T-helper 17 cell (primary cell): ENCODE measurements at places on chromosomes 3 and 15. TPM values are rescaled to one million over a fixed set of nuclear protein-coding genes. Genes with fewer than 3 reads are reported as not detected.

HTR3E gene
- not detected for total RNA-seq

EXD1 gene
- total RNA-seq = not detected

- peak overlapping the region; percentile 84 for H3K27ac ChIP-seq
- peaks cover 24% of the 10 kb centered on the region for H3K4me1 ChIP-seq
- peak; percentile 24 for DNase-seq
- H3K4me3 ChIP-seq = no peak overlapping the region
Observed at GRCh38 chr15:85044251-85044853, 62.7 kb downstream of the PDE8A start.

KCNAB1 gene
- not detected for total RNA-seq

- H3K4me1 ChIP-seq = peaks cover 10% of the 10 kb centered on the region
- H3K36me3 ChIP-seq = peaks cover 2% of the 10 kb centered on the region
- H3K4me3 ChIP-seq = no peak overlapping the region
- H3K27me3 ChIP-seq = no peaks in the 10 kb centered on the region
Observed at GRCh38 chr3:136106101-136106500, 90.0 kb downstream of the MSL2 start.

GRCh38 chr3:129045675-129046036 is 14.9 kb upstream of the GP9 start:
- H3K4me3 ChIP-seq = peak overlapping the region; percentile 77
- DNase-seq = no peak
- H3K27ac ChIP-seq = no peak overlapping the region
- peaks cover 6% of the 10 kb centered on the region for H3K36me3 ChIP-seq

DNA sequence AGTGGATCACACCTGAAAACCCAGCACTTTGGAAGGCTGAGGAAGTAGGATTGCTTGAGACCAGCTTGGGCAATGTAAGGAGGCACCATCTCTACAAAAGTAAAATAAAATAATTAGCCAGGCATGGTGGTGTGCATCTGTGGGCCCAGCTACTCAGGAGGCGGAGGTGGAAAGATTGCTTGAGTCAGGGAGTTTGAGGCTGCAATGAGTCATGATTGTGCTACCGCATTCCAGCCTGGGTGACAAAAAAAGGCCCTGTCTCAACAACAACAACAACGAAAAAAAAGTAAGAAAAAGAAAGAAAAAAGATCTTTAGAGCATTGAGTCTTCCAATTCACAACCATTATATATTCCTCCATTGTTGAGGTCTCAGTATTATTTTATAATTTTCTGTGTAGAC is 192.4 kb upstream of the DPH6 start:
- no peak overlapping the region for H3K4me3 ChIP-seq
- no peaks in the 10 kb centered on the region for H3K4me1 ChIP-seq
- peaks cover 21% of the 10 kb centered on the region for H3K27me3 ChIP-seq
- H3K27ac ChIP-seq = no peak overlapping the region

GRCh38 chr3:113659101-113659541 is 37.3 kb downstream of the USF3 start:
- H3K27ac ChIP-seq = no peak overlapping the region
- DNase-seq = no peak
- peaks cover 10% of the 10 kb centered on the region for H3K36me3 ChIP-seq

SCN11A gene
- total RNA-seq = not detected

DNA sequence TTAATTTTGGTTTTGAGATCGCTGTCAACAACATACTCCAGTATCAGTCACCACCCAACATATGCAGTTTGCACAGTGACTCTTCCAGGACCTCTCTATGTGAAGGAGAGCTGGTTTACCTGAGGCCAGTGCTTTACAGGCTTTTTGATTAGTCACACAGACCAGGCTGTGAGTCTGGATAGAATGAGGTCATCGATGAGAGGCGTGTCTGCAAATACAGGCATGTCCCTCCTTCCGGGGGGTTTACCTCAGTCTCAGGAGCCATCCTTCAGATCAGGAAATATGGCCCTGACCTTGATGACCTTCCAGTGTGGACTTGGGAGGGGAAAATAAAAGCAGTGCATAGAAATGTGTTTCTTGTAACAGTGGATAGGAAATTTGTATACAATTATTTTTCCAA is 46.9 kb downstream of the KBTBD12 start:
- peaks cover 1% of the 10 kb centered on the region for H3K36me3 ChIP-seq
- H3K4me1 ChIP-seq = no peaks in the 10 kb centered on the region
- no peak for DNase-seq
- peaks cover 55% of the 10 kb centered on the region for H3K27me3 ChIP-seq

DNA sequence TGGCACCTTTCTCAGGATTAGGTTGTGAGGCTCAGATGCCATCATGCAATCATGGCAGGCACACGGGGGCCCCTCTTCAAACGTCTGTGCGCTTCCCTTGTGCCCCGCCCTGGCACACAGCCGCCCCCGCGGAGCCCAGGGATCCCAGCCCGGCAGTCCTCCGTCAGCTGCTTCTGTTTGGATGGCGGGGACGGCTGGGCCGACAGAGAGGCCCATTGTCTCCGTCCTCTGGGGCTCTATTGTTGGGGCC is 849 bp upstream of the HDAC11 start:
- peaks cover 3% of the 10 kb centered on the region for H3K27me3 ChIP-seq
- peaks cover 12% of the 10 kb centered on the region for H3K4me1 ChIP-seq
- peak; percentile 20 for DNase-seq
- H3K27ac ChIP-seq = peak overlapping the region; percentile 90
- no peaks in the 10 kb centered on the region for H3K36me3 ChIP-seq

CHRNA7 gene
- 0.23 TPM for total RNA-seq

- H3K27ac ChIP-seq = no peak overlapping the region
- DNase-seq = no peak
- H3K4me1 ChIP-seq = peaks cover 2% of the 10 kb centered on the region
- no peak overlapping the region for H3K4me3 ChIP-seq
Observed at GRCh38 chr15:41474436-41474835, 19.2 kb upstream of the ITPKA start.

GRCh38 chr3:42025370-42026138 is 63.7 kb upstream of the ULK4 start:
- no peak for DNase-seq
- peaks cover 33% of the 10 kb centered on the region for H3K4me1 ChIP-seq
- peak overlapping the region; percentile 45 for H3K27ac ChIP-seq
- H3K27me3 ChIP-seq = no peaks in the 10 kb centered on the region
- H3K4me3 ChIP-seq = peak overlapping the region; percentile 0

DNA sequence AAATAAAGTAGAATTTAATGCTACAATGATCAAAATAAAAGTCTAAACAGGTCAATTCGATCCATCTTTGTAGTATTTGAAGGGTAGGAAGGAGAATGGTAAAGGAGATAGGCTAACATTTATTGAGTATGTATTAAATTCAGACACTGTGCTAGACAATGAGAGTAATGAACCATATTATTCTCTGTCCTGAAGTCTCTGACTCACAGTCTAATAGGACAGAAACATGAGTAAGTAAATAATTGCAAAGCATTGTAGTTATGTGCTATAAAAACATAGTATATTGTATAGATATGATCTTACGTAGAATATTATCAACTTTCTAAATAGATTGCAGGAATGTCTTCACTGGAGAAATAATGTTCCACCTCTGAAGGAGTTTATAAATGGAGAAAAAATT is 64.5 kb downstream of the MDFIC2 start:
- DNase-seq = no peak
- H3K27me3 ChIP-seq = no peaks in the 10 kb centered on the region
- no peaks in the 10 kb centered on the region for H3K36me3 ChIP-seq
- H3K27ac ChIP-seq = no peak overlapping the region
- H3K4me1 ChIP-seq = no peaks in the 10 kb centered on the region

IL17RB gene
- total RNA-seq = 0.75 TPM

DNA sequence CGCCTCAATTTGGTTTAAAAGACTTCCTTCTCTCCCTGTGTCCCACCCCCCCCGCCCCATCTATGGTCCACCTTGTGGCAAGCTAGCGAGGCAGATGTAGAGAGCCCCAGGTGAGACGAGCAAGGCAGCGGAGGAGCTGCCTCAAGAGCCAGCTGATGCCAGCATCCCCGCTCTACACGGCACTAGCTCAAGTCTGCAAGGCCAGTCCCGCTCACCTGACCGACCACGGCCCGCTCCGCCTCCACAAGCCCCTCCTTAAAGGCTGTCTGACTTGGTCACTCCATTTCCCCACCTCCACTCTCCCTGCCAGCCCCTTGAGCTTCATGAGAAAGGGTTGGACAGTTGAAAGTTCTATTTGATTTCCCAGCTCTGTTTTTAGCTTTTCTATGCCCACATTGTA is 56.2 kb upstream of the IGF1R start:
- H3K4me3 ChIP-seq = no peak overlapping the region
- H3K4me1 ChIP-seq = peaks cover 2% of the 10 kb centered on the region
- no peak for DNase-seq
- no peaks in the 10 kb centered on the region for H3K36me3 ChIP-seq

ANKRD34C gene
- not detected for total RNA-seq

DNA sequence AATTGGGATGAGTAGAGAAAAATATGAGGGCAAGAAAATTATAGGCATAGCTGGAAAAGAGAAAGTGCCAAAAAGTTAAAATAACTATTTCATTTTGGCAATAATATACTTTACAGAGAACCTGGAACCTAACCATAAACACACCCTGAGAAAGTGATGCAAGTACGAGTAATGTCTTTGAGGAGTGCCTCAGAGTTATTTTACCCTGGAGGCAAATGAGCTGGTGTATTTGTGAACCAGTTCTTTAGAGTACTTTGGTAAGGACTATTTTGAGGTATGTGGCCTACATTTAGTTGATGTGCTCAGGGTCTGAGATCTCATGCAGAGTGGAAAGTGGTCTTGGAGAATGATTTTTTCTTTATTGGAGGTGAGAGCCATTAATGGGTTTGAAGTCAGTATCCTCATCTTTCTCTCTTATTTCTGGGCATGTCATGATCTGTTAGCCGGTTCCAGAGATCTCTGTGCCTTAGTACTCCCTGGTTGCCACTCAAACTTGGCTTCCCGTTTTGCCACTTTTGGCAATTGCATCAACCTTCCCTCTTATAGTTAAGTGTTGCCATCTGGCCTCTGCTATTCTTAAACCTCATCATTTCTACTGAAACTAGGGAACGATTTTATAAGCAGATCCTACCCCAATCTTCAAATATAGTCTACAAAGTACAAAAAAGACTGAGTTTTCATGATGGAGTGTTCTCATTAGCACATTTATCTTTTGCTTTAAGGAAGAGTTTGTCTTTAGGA is 145.7 kb downstream of the EPHA6 start:
- no peaks in the 10 kb centered on the region for H3K27me3 ChIP-seq
- H3K4me1 ChIP-seq = no peaks in the 10 kb centered on the region
- H3K4me3 ChIP-seq = no peak overlapping the region
- DNase-seq = no peak
- no peaks in the 10 kb centered on the region for H3K36me3 ChIP-seq

COL7A1 gene
- 0.73 TPM for total RNA-seq

DNA sequence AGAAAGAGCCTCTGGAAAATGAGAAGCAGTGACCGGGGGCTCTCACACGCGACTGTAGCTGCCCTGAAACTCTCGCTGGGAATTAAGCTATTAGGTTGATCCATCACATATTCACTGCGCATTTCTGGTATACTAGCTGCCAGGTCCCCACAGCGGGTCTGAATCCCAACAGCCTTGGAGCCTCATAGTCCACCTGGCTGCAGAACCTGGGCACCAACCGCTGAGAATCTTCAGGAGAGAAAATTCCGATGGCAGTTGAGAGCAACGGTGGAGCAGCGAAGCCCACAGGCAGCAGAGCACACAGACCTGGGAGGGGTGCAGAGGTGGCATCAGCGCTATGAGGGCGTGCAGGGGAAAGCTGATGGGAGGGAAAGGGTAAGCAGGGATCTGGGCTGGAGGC is 75.1 kb downstream of the FAM174B start:
- DNase-seq = no peak
- no peaks in the 10 kb centered on the region for H3K36me3 ChIP-seq
- peaks cover 41% of the 10 kb centered on the region for H3K27me3 ChIP-seq
- H3K4me3 ChIP-seq = no peak overlapping the region
- no peak overlapping the region for H3K27ac ChIP-seq
- peaks cover under 1% of the 10 kb centered on the region for H3K4me1 ChIP-seq

DNA sequence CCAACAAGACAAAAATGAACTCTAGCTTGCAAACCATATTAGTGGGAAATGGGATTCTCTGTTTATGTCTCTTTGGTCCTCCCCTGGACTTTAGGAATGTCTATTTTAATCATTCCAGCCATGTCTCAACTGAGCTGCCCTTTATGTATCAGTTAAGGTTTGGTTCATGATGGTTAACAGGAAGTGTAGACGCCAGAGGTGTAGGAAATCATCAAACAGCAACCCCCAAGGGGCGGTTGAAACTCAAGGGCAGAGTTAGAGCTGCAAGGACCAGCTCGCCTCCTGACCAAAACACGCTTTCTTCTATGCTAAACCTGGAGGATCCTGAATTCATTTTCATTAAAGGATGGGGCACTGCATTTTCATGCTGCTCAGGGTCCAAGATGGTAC is 53.7 kb upstream of the HEG1 start:
- peaks cover 9% of the 10 kb centered on the region for H3K4me1 ChIP-seq
- no peak overlapping the region for H3K27ac ChIP-seq
- DNase-seq = no peak

DNA sequence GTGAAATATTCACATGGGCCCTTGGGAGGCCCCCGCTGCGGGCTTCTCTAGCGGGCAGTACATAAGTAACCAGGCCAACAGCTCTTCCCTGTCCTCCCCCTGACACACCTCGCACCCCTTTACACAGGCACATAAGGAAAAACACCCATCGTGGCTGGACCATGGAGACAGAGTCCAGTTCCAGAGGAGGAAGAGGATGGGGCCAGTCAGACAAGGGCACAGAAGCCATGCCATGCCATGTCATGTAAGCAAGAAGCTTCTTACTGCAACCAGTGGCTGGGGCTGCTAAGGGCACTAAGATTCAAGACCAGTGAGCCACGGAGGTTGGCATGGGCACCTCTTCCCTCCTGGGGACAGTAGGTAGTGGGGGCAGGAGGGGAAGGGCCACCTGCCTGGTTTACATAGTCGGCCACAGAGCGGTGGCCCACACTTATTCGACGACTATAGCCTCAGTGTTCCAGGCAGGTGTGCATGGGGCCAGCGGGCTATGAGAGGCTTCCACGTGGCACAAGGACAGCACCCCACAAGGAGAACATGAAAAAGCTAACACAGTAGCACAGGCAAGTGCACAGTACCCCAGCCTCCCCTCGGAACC is 5.7 kb upstream of the CYP11A1 start:
- DNase-seq = no peak
- no peak overlapping the region for H3K27ac ChIP-seq
- peaks cover 13% of the 10 kb centered on the region for H3K4me1 ChIP-seq

DNA sequence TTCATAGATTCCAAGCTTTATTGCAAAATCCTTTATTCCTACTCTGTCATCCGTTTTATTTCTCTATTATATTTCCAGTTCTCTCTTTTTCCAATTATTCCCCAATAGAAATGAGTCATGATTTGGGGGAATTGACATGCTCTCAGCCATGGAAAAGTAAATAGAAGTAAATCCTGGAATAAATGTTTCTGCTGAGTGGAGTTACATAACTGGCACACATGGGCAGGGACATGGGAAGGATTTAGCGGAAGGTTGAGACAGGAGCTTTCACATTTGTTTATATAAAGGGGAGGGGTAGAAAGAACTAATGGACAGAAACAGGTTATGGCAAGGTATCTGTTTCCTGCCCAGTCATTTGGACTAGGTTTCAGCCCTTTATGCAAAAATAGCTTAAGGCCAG is 221.6 kb downstream of the PLOD2 start:
- H3K27ac ChIP-seq = no peak overlapping the region
- no peak overlapping the region for H3K4me3 ChIP-seq
- no peaks in the 10 kb centered on the region for H3K36me3 ChIP-seq
- no peaks in the 10 kb centered on the region for H3K4me1 ChIP-seq
- no peak for DNase-seq
- H3K27me3 ChIP-seq = no peaks in the 10 kb centered on the region
